ENCODE measurements at places on chromosomes 12 and 14.

- no peak for DNase-seq
Observed at GRCh38 chr12:91274916-91275315, 92.3 kb upstream of the DCN start.

DNA sequence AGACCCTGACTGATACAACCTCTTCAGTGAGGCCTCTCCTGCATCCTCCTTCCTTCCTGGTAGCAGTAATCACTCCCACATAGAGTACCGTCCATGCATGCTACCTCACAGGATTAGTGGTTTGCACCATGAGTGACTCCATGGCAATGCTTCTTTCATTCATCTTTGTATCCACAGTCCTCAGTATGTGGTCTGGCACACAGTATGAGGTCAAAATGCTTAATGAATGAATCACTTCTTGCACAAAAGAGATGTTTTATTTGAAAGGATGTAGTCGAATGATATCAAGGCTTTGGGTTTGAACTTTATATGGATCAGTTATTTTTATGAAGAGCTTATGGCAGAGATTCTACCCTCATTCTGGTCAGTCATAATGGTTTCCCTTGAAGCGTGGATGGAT is 42.2 kb downstream of the KCNA5 start:
- DNase-seq, result no peak

- no peak for DNase-seq
Observed at GRCh38 chr12:105252901-105253300, 16.9 kb upstream of the APPL2 start.

DNA sequence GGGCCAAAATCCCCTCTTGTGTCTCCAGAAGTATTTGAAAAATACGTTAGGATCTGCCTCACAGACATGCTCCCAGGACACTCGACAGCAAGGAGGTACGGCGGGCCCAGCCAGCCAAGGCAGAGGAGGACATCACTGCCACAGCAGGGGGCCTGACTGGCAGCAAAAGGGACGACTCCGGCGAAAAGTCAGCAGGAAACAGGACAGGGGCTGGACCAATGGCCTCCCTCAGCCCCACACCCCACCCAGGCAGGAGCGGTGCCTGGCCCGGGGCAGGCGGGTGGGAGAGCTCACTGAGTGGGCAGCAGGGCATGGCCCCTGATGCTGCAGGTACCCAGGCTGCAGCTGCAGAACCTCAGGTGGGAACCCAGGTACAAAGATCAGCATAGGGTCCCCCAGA is 17.8 kb downstream of the BRF1 start:
- DNase-seq, result no peak

DNA sequence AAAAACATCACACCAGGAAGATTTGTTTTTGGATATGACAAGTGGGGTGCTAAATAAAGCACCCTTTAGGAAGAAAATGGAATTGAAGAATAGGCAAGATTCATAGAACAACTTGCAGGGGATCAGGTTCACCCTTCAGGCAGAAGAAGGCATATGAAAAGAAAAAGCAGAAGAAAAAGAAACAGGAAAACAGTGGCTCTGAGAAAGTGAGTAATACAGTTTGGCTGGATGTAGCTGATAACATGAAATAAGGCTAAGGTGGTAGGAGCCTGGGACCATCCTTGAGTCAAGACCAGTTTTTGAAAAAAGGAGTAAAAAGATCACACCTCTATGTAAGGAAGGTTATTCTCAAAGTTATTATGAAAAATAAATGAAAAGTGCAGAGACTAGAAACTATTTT is 42.4 kb downstream of the TRIP11 start:
- DNase-seq, result no peak

- peak; percentile 93 for DNase-seq
Observed at GRCh38 chr12:26832822-26833742, at the start of gene ITPR2. ITPR2 (minus strand) TSS chr12:26833194; CDS start chr12:26832781, 413 bp downstream.

GRCh38 chr12:113664224-113664681 is 192.6 kb upstream of the LHX5 start:
- no peak for DNase-seq

DNA sequence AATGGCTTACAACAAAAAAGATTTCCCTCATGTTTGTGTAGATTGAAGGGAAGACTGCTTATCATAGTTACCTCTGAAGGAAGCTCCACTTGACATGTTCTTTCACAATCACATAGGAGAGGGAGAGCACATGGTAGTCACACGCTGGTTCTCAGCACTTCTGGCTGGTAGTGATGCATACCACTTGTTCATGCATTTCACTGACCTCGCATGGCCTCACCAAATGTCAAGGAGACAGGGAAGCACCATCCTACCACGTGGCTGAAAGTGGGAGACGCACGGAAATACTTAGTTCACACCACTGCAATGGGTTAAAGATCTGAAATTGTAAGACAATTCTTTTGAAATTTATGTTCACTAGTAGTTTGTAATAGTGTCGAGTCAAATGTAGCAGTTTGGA is 74.0 kb downstream of the PDE3A start:
- DNase-seq, result no peak

- DNase-seq, result peak; percentile 93
Observed at GRCh38 chr12:91529829-91530228, 347.2 kb upstream of the DCN start.

GRCh38 chr12:121849211-121849610 is 9.4 kb downstream of the HPD start:
- no peak for DNase-seq

DNA sequence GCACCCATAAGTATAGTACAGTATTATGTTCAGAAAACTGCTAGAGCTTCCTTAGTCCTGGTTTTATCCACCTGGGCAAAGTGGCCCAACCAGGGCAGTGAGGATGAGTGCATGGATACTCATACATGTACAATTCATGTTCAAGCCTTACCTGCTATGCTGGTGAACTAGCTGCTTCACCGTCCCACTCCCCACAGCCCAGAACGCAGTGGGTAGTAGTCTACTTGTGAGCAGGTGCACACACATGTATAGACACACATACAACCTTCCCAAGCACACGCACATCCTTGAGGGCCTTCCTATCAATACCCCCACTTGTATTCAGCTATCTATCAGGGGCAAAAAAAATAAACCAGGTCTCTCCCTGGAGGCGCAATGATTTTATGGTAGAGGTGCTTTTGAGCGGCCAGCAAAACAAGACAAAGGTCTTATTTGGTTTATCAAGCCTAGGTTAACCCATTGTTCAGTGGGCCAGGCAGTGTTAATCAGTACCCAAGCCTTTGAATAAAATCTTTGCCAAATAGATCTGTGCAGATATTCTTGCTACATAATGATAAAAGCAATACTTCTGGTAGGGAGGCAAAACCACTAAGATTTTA is 69.8 kb downstream of the ZFP36L1 start:
- DNase-seq, result no peak

- no peak for DNase-seq
Observed at GRCh38 chr12:130815028-130815741, 23.9 kb downstream of the STX2 start.

DNA sequence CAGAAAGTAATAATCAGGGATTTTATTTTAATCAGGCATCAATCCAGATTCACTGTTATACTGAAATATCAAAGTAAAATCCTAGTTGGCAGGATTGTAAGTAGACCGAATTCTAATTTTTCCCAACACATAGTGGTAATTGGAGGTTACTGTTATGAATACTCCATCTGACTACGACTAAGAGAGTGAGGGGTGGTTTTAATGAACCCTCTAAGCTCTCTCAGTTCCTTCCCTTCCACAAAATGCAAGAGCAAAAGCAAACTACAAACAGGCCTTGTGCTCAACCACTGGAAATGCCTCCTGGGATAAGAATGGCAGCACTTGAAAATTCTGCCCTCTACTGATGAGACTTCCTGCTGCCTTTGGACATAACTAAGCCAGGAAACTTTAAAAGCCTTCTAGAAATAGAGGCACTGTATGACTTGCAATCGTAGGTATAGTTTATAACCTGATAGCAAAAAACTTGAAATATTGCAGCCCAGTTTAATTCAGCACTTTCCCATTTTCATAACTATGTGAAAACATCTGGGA is 184.8 kb downstream of the SLC16A7 start:
- DNase-seq, result no peak
